ENCODE measurements at places on chromosomes 12 and 14. TPM values are rescaled to one million over a fixed set of nuclear protein-coding genes. Genes with fewer than 3 reads are reported as not detected.

GRCh38 chr12:32789916-32790315, 34.2 kb upstream of the YARS2 start:
- H3K36me3 ChIP-seq: no peaks in the 10 kb centered on the region
- no peaks in the 10 kb centered on the region for H3K4me1 ChIP-seq
- H3K4me3 ChIP-seq: no peak overlapping the region
- H3K27me3 ChIP-seq: no peaks in the 10 kb centered on the region
- no peak overlapping the region for H3K27ac ChIP-seq

- H3K4me1 ChIP-seq: peaks cover 10% of the 10 kb centered on the region
- H3K27ac ChIP-seq: no peak overlapping the region
- H3K36me3 ChIP-seq: no peaks in the 10 kb centered on the region
- no peak for DNase-seq
Measured at GRCh38 chr12:12032260-12032791, 38.4 kb upstream of the BCL2L14 start.

DNA sequence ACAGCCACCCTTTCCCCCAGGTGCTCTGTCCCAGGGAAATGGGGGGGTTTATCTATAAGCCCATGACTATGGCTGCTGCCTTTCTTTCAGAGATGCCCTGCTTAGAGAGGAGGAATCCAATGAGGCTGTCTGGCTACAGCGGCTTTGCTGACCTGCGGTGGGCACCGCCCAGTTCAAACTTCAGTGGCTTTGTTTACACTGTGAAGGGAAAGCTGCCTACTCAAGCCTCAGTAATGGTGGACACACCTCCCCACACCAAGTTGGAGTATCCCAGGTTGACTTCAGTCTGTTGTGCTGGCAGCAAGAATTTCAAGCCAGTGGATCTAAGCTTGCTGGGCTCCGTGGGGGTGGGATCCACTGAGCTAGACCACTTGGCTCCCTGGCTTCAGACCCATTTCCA, 869.2 kb downstream of the SLC6A15 start:
- no peaks in the 10 kb centered on the region for H3K36me3 ChIP-seq
- H3K4me1 ChIP-seq: no peaks in the 10 kb centered on the region
- H3K27ac ChIP-seq: no peak overlapping the region
- no peak overlapping the region for H3K4me3 ChIP-seq

DNA sequence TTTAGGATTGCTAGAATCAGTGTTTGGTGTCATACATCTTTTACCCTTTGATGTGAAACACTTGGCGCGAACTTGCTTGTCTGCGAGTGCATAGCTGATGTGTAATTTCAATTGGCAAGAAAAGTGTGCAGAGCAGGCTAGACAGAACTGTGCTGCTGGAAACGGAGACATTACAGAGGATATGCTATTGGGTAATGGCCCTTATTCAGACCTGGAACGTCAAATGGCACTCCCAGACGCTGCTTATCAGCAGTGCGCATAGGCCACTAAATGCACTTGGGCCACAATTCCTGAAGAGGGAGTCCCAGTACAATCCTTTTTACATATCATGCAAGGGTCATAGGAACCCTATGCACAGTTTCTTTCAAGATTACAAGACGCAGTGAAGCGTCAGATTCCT, 15.7 kb upstream of the SLC10A1 start:
- no peak overlapping the region for H3K27ac ChIP-seq
- H3K36me3 ChIP-seq: no peaks in the 10 kb centered on the region
- no peaks in the 10 kb centered on the region for H3K4me1 ChIP-seq
- no peak for DNase-seq
- no peak overlapping the region for H3K4me3 ChIP-seq

DNA sequence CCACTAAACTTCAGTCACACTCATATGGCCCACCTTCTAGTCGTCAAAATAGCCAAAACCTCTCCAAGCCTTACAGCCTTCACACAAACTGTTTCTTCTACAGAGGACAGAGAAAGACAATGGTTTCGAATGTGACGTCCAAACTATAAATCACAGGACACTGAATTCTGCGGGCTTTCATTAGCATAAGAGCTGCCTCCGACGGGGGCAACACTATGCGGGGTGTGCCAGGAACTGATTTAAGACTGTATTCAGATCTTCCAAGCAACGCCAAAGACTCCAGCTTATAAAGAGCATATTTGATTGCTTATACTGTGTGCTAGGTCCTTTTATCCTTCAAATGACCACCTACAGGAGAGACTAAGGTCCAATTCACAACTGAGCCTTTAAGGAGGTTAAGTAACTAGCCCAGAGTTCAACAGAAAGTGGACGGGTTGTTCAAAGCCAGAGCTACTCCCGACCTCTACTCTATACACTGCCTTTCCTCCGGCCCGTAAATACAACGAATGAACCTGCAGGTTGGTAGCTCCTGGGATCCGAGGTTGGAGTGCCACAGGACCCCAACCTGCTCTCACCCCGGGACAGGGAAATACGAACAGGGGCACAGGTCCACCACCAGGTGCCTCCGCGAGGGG, 575 bp downstream of the L2HGDH start:
- H3K27ac ChIP-seq: peak overlapping the region; percentile 91
- no peak for DNase-seq
- H3K36me3 ChIP-seq: no peaks in the 10 kb centered on the region
- H3K4me1 ChIP-seq: peaks cover 21% of the 10 kb centered on the region
- no peaks in the 10 kb centered on the region for H3K27me3 ChIP-seq
- H3K4me3 ChIP-seq: peak overlapping the region; percentile 95

GRCh38 chr12:89801284-89801683, 92.6 kb upstream of the ATP2B1 start:
- no peak overlapping the region for H3K27ac ChIP-seq
- no peaks in the 10 kb centered on the region for H3K36me3 ChIP-seq
- H3K4me3 ChIP-seq: no peak overlapping the region
- H3K4me1 ChIP-seq: no peaks in the 10 kb centered on the region

DNA sequence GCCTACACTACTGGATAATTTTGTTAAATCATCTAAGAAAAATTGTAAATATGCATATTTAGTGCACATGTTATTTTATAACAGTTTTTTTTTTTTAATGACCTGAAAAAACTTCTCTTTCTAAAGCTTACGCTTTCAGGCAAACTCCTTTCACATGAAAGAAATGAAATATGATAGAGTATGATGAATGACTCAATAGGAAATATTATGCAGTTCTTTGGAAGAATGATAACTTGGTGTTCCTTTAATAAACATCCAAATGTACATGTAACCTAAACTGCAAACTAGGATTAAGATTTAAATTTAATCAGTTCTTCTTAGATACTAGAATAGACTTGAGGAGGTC, 136.6 kb downstream of the FGD4 start:
- no peaks in the 10 kb centered on the region for H3K36me3 ChIP-seq
- no peak overlapping the region for H3K4me3 ChIP-seq
- H3K27me3 ChIP-seq: peaks cover 7% of the 10 kb centered on the region
- H3K27ac ChIP-seq: no peak overlapping the region

- no peaks in the 10 kb centered on the region for H3K4me1 ChIP-seq
- H3K27me3 ChIP-seq: no peaks in the 10 kb centered on the region
- H3K27ac ChIP-seq: no peak overlapping the region
Measured at GRCh38 chr12:102769323-102769916, 147.6 kb downstream of the PAH start.

DNA sequence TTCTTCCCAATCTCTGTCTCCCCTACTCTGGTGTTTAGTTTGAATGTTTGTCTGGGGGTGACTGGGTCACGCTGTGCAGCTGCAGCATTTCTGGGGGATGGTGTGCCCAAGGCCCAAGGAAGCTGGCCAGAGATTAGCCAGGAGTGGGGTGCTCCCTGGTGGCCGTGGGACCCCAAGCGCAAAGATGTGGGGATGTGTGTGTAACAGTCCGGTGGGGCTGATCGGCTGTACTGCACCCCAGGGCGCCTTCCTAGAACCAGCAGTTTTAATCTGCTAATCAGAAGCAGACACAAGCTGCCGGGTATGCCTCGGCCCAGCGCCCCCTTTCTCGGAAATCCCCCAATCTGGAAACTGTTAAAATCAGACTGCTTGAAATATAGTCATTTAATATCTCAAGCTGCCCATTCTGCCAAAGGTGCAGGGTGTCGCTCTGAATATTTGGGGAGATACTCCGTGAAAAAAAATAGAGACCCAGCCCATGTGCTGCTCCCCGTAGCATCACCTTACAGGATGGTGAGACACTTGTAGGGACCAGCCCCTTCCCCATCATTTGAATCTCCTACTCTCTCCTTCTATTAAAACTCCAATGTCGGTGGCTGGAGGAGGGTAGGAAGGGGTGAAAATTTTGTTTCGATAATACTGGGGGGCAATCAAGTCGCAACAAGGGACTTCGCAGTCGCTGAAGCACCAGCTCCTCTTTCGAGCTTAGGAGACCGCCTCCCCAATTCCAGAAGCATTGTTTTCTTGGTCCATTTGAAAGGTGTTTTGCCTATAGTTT, 4.3 kb downstream of the HOXC9 start:
- peaks cover 57% of the 10 kb centered on the region for H3K27me3 ChIP-seq
- DNase-seq: no peak
- no peak overlapping the region for H3K27ac ChIP-seq
- no peaks in the 10 kb centered on the region for H3K36me3 ChIP-seq
- H3K4me3 ChIP-seq: no peak overlapping the region

Gene GLT1D1
- not detected for polyA plus RNA-seq

Gene LRIG3
- polyA plus RNA-seq: not detected

Gene TBC1D30
- not detected for polyA plus RNA-seq

Gene SLC25A21
- not detected for polyA plus RNA-seq
